ENCODE measurements at places on chromosomes 11 and 22.

GRCh38 chr11:112248201-112248600, 12.5 kb downstream of the PLET1 start:
- DNase-seq, result no peak

GRCh38 chr11:32032478-32032877, 58.4 kb upstream of the RCN1 start:
- DNase-seq, result no peak

DNA sequence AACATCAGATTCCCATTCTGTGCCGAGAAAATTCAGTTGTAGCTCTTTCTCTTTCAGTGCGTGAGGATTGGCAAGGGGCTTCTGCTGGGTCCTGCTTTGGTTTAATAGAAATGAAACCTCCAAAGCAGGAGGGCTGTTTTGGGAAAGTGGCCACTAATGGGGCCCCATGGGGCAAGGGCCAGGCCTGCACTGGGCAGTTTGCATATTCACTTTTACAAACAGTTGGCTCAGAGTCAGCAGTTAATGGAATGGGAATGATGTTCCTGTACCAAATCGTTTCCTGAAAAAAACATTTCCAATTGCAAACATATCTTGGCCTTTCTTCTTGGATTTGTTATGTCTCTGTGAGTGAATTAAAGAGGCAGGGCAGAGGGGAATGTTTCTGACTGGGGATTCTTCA, 92.1 kb downstream of the PARVA start:
- DNase-seq, result no peak

- no peak for DNase-seq
These were observed 18.3 kb downstream of the SMCO4 start for GRCh38 chr11:93524858-93525257.

- no peak for DNase-seq
These were observed 4.9 kb downstream of the IGF2 start for GRCh38 chr11:2134022-2135010.

DNA sequence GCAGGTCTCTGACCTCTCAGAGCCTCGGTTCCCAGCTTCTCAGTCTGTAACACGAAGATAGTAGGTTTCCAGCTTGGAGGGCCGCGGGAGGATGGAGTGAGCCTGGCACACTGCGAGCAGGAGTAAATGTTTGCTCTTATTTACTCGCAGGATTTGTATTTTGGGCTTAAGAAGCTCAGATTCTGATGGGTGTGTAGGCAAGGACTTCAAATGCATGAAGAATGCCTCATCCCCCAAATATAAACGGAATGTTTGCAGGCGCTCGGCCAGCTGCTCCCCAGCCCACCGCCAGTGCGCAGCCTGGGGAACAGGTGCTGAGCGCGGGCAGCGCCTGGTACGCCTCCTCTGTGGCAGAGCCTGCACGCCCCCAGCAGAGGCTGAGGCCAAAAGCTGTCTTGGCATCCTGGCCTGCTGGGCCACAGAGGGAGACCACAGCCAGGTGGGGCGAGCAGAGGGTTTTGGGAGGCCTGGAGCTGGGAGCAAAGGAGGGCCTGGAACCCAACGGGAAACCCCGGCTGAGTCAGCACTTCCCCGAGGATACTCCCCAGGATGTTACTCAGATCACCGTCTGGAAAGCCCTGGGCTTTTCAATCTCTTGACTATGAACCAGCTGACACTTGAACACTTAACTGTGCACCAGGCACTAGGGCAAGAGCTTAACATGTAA, 9.4 kb downstream of the EHD1 start:
- no peak for DNase-seq

- DNase-seq, result no peak
These were observed 478 bp downstream of the FAU start for GRCh38 chr11:65121447-65121864.

DNA sequence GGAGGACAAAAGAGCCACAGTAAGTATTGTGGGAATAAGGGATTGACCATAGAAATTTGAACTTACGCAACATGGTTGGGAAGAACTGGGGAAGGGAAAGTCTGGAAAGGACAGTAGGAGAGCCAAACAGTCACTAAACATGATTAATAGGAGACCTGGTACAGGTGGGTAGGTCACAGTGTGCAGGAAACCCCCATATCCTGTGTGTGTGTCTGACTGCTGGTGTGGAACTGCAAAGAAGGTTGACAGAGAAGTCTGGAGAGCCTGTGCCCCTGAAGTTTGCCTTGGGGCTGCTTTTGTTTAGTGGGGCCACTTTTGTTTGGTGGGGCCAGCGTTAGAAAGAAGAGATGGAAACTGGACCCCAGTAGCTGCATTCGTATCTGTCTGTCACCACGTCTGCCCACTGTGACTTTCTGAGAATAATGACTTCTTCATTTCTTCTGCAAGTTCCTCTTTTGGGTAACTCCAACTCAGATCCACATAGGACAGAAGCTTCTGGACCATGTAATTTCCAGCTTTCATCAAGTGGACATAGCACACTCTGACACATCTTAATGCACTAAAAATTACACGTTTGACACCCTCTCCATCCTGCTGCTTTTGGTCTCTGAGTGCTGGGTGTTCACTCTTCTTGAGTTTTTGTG, 126.8 kb upstream of the RAG2 start:
- no peak for DNase-seq

- DNase-seq, result no peak
These were observed 10.9 kb downstream of the LINC01488 start for GRCh38 chr11:69492201-69492991.

Measured in right atrium auricular region (tissue), 2 donors.